Omental fat pad (tissue), 4 donors: ENCODE measurements at places on chromosomes 12 and 14.

GRCh38 chr14:65103150-65103760 is 938 bp upstream of the MAX start:
- DNase-seq: no peak

- no peak for DNase-seq
Observed at GRCh38 chr14:75264036-75264435, 14.6 kb upstream of the FOS start.

DNA sequence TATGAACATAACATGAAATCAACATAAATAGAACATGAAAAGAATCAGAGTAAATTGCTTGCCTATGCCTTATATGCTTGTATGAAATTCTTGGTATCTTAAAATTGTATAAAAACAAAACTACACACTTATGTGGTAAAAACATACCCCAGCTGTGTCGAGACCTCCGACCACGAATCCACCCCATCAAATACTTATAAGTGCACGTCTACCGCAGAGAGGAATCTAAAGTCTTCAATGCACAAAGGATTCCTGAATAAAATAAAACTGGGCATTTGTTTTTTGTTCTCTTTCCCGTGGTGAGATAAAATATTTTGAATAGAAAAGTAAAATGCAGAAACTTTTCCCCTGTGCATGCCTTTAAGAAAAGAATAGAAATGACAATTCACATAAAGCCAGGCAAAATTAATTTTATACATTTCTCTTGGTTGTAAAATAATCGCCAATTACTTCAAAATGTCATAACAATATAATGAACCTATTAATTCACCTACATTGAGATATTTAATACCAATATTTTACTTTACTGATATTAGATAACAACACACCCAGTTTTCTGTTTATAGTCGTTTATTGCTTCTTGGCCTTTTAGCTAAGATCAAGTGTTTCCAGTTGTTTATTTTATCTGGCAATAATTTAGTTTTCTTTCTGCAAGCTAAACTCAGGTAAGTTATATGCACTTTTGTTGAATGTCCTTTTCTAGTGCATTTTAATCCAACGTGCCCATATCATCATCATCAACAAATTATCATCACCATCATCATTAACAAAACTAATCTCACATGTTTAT is 1.0 kb downstream of the KLRK1 start:
- DNase-seq: no peak

GRCh38 chr14:33323979-33324378 is 385.3 kb downstream of the NPAS3 start:
- DNase-seq: no peak

DNA sequence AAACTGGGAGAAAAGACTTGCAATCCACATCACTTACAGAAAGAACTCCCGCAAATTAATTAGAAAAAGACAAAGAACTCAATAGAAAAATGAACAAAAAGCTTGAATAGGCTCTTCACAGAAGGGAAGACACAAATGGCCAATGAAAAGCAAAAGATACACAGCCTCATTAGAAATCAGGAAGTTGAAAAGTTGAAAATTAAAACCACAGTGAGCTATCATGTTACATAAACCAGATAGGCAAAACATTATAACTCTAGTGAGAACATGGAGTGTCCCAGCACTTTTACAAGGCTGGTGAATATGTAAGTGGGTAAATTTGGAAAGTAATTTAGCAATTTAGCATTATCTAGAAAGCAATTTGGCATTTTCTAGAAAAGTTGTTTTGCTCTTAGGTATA is 158.4 kb upstream of the RASSF8 start:
- no peak for DNase-seq

DNA sequence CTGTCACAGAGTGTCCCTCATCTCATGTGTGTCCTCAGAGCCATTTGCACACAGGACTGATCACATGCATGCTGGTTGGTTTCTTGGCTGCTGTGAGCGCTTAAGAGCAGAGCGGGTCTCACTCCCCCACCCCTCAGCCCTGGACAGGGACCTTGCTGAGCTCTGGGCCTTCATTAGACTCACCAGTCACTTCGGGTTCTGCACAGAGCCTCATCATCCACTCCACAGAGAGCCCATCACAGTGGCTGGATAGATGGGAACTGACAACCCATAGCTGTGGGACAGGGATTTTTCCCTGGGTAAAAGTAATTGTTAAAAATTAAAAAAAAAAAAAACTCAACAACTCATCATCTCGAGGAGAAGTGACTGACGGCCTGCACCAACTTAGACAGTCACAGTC is 8.2 kb downstream of the GLRX5 start:
- DNase-seq: no peak

- DNase-seq: no peak
Observed at GRCh38 chr12:30826276-30826675, 71.5 kb upstream of the CAPRIN2 start.

DNA sequence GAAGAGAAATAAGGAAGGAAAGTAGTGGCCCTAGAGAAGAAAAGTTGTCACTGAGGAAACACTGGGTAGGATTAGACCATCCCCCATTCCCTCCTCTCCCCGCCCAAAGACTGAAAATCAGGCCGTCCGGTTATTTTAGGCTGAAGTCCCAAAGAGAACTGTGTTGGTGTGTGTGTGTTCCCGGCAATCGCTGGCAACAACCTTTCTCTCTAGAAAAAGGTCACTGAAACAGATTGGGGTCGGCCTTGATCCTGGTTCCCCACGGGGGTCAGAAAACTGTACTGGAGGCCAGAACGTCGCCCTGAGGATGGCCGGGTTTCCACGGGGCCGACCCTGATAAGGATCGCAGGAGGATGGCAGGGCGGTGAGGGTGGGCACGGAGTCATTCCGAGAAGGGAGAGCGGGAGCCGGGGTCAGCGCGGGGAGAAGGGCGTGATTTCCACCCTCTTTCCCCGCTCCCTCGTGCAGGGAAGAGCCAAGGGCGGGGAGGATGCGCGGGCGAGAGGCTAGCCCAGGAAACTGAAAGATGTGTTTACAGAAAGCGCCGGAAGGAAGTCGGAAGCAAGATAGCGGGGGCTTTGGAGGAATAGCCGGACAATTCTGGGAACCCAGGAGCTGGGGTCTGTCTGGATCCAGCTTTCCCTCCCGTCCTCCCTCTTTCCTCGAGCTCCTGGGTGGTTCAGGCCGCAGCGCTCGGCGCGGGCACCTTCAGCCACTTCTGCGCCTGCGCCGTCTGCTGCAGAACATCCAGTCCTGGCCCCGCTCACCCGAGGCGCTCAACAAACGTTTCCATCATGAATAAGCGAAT is 25.3 kb upstream of the SPTLC2 start:
- DNase-seq: no peak

DNA sequence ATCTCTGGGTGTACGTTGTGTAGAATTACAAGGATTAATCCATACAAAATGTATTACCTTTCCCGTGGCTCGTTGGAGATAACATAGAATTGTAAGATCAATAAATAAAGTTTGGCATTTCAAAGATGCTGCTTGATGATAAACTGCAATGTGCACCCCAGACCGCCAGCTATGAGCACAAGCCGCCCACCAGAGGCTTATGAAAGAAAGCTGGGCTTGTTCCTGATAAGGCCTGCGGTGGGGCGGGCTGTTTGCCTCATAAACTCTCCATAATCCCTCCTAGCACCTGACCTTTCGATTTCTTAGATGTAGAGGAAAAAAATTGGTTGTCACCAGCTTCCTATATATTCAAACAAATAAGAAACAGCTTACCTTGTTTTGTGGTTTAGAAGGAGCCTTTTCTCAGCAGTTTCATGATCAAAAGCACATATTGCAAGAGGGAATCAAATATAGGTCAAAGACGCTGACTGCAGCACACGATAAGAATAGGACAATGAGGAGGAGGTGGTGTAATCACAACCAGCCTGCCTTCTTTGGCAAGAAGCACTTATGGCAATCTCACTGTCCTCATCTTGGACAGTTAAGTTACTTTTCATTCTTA is 293.6 kb downstream of the RMST start:
- DNase-seq: no peak

DNA sequence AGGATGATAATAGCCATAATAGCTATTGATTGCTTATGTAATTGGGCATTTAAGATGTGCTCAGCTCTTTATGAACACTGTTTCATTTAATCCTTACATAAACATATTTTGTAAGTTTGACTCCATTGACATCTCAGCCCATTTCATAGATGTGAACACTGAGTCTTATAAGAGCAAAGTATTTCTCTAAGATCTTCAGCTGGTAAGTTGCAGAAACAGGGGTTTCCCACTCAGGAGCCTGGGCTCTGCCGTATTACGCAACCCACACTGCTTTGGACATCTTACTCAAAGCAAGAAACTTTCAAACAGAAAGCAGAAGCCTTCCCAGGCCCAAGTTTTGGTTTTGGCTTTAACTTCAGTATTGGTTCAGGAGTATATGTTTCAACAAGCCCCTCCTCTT is 705.1 kb downstream of the MED13L start:
- DNase-seq: no peak

- no peak for DNase-seq
Observed at GRCh38 chr14:72625689-72626088, 268.2 kb downstream of the DPF3 start.

GRCh38 chr14:35949920-35950513 is 123.9 kb downstream of the BRMS1L start:
- no peak for DNase-seq

- no peak for DNase-seq
Observed at GRCh38 chr12:12724421-12725085, 7.4 kb downstream of the CDKN1B start.

GRCh38 chr12:45504316-45505010 is 225.0 kb upstream of the ARID2 start:
- no peak for DNase-seq

GRCh38 chr14:32564596-32564995 is 235.5 kb downstream of the AKAP6 start:
- no peak for DNase-seq

GRCh38 chr14:58671436-58671835 is 33.7 kb downstream of the DACT1 start:
- no peak for DNase-seq

- no peak for DNase-seq
Observed at GRCh38 chr14:79543967-79544697, 667.2 kb downstream of the DIO2 start.

DNA sequence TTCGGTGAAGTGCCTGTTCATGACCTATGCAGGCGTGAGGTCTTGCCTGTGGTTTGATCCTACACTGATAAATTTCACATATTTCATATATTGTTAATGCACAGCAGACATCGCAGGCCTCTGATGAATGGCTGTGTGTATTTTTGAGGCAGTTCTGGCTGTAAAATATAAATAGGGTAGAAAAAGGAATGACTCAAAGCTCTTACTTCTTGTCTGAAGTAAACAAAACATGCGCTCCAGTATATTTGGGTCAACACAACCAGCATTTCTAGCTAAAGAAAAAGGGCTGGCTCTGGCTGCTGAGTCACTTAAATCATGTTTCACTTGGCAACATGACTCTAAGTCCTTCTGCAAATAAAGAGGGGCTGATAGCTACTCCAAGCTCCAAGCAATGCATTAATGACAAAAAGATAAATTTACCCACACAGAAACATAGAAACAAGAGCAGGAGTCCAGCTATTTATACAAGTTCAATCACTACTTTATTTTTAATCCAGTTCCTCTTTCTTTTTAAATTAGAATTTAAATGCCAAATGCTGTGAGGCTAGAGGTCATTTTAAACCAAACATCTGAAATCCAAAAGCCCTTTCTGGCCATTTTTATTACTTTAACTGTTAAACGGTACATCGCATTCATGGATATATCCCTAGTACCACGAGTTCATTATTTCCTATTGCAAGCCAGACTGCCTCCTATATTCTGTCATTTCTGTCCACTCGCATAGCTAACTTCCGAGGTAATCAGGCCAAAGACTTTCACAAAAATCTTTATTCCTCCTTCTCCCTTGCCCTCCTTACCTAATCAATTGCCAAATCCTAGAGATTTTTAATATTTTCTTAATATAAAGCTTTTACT is 54.3 kb upstream of the TMCC3 start:
- no peak for DNase-seq

- DNase-seq: no peak
Observed at GRCh38 chr12:98736352-98737321, 91.5 kb downstream of the APAF1 start.

DNA sequence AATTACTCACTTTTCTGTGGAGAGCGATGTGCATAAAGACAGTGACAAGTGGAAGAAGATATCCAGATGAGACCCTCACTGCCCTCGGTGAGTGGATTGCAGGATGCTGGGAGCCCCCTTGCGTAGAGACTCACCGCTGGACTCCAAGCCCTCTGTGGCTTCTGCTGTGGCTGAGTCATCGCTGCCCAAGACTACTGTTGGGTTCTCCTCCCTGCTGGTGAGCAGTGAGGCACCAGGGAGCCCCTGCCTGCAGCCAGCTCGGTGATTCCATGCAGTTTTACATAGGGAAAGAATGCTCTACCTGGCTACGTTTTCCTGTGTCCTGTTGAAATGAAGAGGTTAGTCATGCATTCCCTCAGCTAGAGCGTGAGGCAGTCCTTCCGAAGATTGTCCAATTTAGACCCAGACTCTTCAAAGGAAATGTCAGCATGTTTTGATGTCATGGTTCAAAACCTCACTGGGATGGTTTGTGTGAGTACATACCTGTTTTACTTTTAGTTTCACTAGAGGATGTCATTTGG is 28.2 kb downstream of the TRAF3 start:
- no peak for DNase-seq

- DNase-seq: no peak
Observed at GRCh38 chr14:99910337-99911309, 117.4 kb downstream of the EML1 start.

- DNase-seq: no peak
Observed at GRCh38 chr14:96267336-96267735, 11.3 kb downstream of the BDKRB1 start.

DNA sequence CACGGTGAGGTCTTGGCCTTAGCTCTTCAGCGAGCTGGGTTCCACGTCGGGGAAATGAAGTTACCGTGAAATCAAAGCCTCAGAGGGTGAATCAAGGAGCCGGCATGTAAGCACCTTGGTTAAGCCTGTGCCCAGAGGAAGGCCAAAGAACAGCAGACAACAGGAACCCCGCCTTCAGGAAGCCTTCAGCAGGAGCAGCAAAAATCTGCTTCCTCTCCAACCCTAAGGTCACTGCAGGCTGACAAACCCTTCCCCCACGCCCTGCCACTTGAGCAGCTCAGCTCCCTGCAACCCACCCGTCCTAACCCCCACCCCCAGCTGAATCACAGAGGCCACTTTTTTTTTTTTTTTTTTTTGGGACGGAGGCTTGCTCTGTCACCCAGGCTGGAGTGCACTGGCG is 72.9 kb upstream of the LTA4H start:
- DNase-seq: no peak

DNA sequence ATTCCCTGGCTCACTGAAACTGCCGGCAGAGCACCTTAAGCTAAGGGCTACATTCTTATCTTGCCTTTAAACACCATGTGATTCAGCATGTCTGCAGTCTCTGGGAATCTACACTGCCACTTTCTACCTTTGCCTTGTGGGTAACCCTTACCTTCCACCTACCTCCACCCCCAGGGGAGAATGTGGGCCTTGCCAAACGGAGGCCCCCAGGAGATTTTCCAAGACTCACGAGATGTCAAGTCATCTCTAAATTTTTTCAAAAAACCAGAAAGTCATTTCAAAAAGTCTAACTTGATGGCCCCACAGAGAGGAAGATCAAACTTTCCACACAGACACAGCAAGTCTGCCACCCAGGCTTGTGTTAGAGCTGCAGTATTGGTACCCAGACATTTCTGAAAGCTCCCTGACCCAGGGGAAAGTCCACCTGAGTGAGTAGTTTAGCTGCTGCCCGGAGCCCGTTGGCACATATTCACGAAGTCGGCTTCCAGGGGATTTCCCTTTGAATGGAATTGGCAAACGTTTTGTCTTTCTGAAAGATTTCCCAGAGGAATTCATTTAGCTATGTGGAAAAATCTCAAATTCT is 4.7 kb upstream of the PSMA6 start:
- no peak for DNase-seq
